ENCODE measurements at places on chromosomes 4 and X.

DNA sequence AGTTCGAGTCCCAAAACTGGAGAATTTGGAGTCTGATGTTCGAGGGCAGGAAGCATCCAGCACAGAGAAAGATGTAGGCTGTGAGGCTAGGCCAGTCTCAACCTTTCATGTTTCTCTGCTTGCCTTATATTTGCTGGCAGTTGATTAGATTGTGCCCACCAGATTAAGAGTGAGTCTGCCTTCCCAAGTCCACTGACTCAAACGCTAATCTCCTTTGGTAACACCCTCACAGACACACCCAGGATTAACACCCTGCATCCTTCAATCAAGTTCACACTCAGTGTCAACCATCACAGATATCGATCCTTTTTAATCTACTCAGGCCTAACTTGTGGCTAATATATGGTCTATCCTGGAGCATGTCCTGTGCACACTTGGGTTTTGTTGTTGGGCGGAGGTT is 18.0 kb upstream of the MAEA start:
- no peak for DNase-seq

GRCh38 chrX:49269767-49270248 is at the start of gene PPP1R3F:
Gene PPP1R3F (plus strand): TSS chrX:49269793. CDS start chrX:49269870, 77 bp downstream.
- no peak for DNase-seq

DNA sequence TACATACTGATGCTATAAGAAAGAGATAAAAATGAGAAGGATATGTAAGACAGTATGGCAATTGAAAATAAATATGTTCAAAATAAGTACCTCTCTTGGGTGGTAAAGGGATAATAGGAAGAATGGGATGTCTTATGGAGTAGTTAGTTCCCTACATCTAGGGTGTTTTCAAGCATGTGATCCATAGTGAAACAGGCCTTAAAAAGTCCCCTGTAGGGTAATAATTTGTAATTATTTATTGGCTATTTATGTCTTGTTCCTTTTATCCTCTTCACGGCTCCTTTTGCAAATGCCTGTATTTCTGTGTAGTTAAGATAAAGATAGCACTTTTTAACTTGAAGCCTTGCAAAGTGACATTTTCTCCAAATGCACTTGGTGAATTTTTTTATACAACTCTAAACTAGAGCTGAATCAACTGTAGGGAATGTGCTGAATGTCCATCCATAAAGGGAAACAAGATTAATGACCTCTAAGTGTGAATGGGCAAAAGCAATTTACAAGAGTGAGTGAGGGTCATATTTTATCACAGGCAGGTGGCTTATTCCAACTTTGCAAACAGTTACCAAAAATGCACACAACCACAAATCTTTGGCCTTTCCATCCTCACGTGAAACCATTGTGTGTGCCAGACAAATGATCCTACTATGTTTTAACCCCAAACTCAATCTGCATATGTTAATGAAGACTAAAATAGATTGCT is 299.0 kb downstream of the KCNIP4 start:
- DNase-seq, result no peak

DNA sequence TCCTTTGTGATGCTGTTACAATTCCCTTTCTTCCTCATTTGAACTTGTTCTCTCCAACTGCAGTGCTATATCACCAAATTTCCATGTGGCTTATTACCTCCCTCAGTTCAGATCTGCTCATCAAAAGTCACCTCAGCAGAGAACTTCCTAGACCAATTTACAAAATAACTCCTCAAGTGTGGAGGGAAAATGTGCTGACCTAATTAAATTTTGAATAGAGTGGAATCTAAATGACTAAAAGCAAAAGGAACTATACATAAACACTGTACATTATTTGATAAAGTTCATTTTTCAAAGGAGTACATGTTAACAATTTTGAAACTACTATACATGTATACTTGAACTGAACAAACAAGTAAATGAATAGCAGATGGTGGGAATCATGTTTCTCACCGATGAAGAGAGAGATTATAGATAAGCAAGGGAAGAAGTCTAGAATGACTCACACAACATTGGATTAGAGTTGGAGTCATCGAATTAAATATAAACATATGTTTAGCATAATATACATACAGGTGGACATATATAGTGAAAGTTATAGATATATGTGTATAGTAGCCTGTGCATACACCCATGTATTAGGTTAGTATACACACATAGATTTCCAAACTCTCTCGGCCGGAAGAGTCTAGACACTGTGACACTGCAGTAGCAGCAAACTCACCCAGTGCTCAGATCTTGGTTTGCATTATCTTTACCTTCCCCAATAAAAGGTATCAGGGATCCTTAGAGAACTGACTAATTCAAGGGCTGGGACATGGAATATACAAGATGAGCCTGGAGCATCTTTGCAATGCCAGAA is 318.7 kb downstream of the PCDH18 start:
- no peak for DNase-seq

GRCh38 chrX:13721819-13722519 is 12.5 kb downstream of the TRAPPC2 start:
- DNase-seq, result no peak

DNA sequence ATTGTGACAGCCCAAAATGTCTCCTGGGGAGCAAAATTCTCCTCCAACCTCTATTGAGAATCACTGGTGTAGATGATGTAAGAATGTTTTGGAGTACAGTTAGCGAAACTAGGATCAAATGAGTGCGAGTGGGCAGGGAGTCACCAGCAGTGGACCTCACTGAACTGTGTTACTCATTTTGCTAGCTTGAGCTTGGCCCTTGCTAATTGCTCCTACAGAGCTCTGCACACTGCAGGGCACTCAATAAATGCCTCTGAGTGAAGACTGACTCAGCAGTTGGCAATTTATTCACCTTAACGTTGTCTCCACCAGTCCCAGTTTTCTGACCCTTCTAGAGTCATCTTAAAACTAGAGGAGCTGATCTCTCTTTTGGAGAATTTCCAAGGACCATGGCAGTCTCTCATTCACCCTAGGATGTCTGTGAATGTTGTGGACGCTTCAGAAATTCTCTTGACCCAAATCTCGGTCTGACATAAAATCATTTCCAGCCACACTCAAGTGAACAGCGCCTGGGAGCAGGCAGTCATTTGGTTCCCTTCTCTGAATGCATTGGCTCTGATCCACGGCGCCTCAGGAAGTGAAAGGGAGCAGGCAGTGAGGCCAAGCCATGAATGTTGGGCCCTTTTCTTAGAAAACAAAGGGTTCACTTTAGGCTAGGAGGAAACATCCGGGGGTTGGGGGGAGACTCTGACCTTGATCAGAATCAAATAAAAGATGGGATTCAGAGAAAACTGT is 148.1 kb downstream of the NWD2 start:
- DNase-seq, result no peak

DNA sequence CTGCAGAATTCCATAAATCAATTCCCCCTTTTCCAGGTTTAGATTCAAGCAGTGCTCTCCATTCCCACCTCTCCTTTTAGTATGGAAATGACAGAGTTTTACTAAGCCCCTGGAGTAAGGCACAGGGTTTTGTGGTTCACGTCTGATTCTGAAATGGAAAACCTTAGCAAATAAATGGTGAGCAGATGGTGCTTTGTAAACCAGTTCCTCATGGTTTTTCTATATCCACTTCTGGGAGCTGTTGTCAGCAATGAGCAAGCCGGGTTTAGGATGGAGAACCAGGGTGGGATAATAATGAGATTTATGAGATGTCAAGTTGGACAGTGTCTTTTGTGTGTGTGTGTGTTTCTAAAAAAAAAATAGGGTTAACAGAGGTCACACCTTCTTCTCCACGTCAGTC is 113.8 kb upstream of the RBPJ start:
- no peak for DNase-seq

DNA sequence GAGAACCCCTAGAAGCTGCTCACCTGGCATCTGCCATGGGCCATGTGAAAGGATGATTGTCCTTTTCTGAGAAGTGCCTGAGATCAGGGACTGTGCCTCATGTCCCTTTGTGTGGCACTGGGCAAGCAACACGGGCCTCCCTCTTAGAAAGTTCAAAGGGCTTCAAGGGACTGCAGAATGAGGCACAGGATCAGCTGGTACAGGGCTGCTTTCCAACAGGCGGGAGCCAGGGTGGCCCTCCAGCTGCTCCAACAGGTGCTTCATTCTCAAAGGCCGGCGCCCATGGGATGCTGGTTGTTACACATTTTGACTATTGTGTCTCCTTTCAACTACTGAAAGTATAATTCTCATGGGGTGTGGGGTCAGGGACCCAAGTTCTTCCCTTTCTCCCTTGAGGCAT is 114.7 kb downstream of the ENPP6 start:
- DNase-seq, result no peak

DNA sequence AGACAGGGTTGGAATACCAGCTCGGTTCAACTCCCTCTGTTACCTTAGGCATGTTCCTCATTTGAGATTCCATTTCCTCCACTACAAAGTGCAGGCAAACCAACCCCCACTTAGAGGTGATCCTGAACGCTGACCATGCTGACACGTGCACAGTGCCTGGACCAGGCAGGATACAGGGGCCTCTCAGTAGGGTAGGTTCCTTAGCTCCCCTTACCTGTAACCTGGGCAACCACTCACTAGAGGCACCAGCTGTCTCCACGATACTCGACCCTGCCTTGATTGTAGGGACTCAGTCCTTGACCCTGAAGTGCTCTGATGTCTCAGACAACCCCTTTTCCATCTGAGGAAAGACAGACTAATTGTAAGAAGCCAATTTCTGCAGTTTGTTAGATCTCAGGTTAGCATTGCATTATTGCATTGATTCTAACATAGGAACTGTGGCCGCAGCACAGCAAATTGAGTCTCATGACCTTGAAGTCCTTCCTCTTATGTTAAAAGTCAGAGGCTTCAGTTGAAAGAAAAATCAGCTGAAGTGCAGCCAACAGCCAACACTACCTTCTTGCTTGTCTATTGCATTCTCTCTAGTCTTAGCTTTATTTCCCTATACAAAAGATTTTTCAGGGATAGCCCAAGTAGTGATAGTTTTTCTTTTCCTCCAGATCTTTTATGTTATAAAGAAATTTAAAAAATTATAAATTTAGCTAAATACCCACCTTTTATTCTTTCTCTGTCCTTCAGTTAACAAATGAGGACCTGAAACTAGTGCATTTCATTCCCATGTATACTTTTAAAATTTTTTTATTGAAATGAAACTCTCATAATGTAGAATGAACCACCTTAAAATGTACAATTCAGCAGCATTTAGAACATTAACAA is 11.2 kb upstream of the C1QTNF7 start:
- DNase-seq, result no peak

DNA sequence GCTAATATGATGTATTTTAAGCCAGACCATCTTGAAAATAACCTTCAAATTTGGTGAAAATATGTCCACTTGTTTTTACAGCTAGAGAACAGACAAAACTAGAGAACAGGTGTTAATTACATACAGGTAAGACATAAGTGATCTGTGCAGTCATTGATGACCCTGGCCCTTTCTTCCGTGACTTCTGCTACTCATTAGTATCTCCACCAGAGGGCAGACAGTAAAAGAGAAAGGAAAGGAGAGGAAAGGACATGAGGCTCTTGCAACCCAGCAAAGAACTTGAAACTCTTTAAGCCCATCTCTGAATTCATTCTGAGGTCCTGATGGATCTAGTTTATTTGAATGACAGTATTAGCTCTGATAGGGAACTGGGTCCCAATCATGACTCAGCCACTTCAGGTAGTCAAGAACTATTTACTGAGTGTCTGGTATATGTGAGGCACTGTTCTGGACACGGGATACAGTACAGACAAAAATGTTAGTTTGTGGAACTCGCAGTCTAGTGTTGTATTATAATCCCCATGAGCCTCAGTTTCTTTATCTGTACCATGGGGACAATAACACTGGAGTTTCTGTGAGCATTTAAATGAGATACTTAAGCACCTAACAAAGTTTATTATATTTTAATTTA is 121.0 kb upstream of the TEX13D start:
- no peak for DNase-seq

Data from activated CD8-positive, alpha-beta memory T cell treated with anti-CD3 and anti-CD28 coated beads for 1 hour (primary cell).